ENCODE measurements at places on chromosomes 7 and 10.
A peak's percentile ranks its signal among the peaks of the same experiment; 100 is the strongest.

- no peak for DNase-seq
Observed at GRCh38 chr10:7606951-7607404, 59.8 kb downstream of the ITIH5 start.

- no peak for DNase-seq
Observed at GRCh38 chr7:90540406-90540805, 55.7 kb upstream of the CDK14 start.

DNA sequence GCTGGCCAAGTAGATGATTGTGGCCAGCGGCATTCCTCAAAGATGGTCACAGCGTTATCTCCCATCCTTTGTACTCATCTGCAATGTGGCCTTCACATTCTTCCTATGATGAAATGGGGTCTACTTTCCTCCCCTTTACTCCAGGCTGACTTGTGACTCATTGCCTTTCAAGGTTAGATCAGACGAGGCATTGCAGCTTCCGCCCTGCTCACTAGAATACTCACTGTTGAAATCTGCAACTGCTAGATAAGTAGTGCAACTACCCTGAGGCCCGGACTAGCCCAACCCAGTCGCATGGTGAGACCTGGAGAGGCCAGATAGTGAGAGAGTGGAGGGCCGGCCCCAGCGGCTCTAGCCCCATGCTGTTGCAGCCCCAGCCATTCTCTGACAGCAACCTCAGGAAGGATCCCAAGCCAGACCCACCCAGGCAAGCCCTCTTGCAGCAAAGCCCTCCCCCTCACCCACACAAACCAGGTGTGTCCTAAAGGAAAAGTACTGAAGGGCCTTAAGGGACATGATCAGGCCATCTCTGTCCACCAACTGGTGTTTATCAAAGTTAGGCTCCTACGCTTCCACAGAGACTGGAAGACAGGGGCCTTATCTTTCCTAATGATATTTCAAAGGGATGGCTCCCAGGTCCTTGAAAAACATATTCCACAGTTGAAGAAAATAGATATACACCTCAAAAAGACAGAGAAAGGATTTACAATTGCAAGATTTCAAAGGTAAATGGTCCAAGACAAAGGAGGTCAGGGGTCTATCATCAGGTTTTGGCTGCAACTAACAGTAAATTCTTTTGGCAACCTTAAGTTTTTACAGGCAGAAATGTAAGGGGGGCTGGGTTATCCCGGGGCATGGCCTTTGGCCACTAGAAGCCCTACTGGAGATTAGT, 107.2 kb upstream of the TRIM24 start:
- no peak for DNase-seq

DNA sequence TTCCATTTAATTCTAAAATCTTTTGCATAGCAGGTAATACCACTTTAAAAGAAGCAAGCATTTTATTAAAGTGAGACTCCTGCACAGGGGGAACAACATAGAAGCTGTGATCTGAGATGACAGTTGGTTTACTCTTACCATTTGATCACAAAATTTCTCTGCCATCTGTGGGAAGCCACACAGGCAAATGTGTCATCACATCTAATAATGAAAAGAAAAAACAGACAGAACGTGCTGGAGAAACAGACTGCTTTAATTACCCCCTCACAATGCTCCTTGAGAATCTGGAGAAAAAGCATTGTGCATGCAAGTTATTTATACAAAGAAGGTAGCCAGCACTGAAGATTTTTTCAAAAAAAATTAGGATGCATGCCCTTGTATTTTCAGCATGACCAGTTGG, 165.2 kb upstream of the PTER start:
- peak; percentile 48 for DNase-seq

- no peak for DNase-seq
Observed at GRCh38 chr7:74474271-74474865, 20.7 kb downstream of the GTF2IRD1 start.

All from Ammon's horn (tissue), 1 donor.